ENCODE measurements at places on chromosomes 2 and 18. TPM values are rescaled to one million over a fixed set of nuclear protein-coding genes. Genes with fewer than 3 reads are reported as not detected.

GRCh38 chr18:35588995-35589394 is 7.5 kb downstream of the GALNT1 start:
- no peak for DNase-seq

- no peak for DNase-seq
Measured at GRCh38 chr2:2506536-2506935, 175.5 kb upstream of the MYT1L start.

DNA sequence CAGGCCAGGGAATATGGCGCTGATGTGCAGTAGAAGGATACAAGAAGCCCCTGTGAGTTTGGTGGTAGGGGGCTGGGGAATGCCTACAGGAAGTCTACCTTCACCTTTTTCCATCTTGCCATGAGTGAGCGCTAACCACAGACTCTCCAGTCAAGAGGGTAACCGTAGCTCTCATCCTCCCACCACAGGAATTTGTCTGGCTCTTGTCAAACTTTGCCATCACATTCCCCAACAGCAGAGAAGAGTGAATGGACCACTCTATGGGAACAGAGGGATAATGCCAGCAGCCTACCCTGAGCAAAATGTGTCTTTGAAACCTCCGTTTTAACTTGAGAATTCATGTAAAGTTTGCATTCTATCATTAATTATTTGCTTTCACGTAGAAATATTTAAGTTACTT is 168.3 kb downstream of the NRP2 start:
- no peak for DNase-seq

- DNase-seq, result no peak
Measured at GRCh38 chr2:228917220-228917619, 353.9 kb downstream of the PID1 start.

The MALL gene
- total RNA-seq, result not detected

The CDK15 gene
- total RNA-seq, result 45.2 TPM

The B3GNT7 gene
- not detected for total RNA-seq

The LRP2 gene
- total RNA-seq, result not detected
